ENCODE measurements at places on chromosomes 4 and X.

GRCh38 chrX:66232296-66232695 is 68.2 kb downstream of the HEPH start:
- no peak for DNase-seq

DNA sequence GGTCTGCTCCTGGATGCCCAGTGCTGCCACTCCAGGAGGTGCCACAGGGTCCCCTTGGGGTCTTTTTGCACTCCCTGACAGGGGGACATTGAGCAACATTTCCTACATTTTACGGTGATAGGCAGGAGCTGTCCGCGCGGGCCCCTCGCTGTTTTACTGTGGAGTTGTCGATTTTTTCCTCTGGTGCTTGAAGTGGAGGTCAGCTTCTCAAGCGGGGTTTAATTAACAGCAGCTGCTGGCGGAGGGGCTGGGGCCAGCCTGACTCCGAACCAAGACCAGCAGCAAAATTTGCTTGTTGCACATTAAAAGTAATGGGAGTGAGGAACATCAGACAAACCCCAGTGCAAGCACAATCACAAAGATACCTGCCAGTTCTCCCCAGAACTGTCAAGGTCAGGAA is 13.2 kb upstream of the SH3TC1 start:
- no peak for DNase-seq

GRCh38 chr4:52962721-52963120 is 100.6 kb downstream of the RASL11B start:
- no peak for DNase-seq

- DNase-seq = no peak
These were observed 28.6 kb upstream of the PDE5A start for GRCh38 chr4:119657111-119657611.

DNA sequence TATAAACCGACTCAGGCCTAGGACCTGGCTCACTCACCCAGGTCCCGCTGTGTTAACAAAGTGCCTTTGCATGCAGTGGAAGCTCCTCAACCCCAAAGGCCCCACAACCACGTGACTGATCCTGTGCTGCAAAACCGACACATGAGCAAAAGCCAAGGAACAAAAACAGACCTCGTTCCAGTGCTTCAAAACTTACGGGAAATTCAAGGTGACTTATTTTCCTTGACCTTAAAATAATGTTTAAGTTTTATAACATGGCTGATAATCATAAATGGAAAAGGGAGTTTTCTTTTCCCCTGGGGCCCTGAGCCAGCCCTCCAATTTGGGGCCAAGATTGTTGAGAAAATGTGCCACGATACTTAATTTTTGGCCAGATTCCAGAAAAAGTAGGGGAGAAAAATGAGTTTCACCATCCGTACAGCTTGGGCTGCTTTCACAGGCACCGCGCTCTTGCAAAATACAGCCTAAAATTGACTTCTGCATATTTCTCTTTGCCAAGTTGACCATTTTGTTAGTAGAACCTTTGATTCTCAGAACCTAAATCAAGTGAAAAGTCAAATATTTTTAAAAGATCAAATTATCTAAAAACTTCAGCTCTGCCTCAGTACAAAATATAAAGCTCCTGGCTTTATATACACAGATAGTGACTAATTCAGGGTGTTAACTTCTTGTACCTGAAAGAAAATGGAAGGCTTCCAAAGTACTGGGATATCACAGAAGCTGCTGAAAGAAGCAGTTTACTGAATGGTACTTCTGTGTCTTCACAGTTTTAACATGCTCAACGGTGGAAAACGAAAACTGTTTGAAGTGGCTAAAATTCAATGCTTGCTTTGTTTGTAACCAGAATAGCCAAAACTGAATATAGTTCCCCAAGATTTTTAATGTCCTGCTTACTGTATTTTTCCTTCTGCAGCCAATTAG is 93.8 kb downstream of the APBB2 start:
- DNase-seq = no peak

DNA sequence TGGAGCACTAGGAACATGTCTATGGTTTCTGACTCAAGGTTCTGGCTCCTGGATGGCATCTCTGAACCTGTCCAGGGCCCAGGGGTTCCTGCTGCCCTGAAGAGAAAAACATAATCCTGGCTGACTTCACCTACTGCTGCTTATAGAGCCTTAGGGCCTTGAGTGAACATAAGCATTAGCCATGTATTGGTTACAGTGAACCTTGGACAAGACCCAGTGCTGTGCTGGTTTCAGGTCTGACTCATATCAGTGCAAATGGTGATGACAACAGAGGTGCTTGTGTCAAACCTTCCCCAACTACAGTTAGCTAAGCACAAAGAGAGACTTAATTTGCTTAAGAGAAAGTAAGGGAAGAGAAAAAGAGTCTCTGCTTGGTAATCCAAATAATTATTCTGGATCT is 1047.2 kb downstream of the GLUD2 start:
- no peak for DNase-seq

DNA sequence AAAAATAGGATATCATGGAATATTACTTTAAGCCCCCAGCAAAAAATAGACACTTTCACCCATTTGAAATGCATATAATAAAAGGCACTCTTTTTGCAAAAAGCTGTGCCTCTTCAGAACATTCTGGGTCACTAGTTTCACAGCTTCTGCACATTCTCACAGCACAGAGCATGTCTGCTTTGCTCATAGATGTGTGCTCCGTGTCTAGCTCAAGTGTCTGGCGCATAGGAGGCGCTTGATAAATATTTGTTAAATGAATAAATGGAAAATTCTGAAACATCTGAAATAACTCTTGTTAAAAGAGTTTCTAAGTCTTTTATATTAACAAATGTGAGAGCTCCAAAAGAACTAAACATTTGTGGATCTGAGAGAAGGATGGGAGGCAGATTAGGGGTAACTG is 275.2 kb downstream of the PTTG2 start:
- DNase-seq = no peak

- DNase-seq = no peak
These were observed 449.2 kb downstream of the GRXCR1 start for GRCh38 chr4:43341741-43342140.

GRCh38 chr4:23135792-23136645 is 443.3 kb downstream of the GBA3 start:
- peak; percentile 38 for DNase-seq

DNA sequence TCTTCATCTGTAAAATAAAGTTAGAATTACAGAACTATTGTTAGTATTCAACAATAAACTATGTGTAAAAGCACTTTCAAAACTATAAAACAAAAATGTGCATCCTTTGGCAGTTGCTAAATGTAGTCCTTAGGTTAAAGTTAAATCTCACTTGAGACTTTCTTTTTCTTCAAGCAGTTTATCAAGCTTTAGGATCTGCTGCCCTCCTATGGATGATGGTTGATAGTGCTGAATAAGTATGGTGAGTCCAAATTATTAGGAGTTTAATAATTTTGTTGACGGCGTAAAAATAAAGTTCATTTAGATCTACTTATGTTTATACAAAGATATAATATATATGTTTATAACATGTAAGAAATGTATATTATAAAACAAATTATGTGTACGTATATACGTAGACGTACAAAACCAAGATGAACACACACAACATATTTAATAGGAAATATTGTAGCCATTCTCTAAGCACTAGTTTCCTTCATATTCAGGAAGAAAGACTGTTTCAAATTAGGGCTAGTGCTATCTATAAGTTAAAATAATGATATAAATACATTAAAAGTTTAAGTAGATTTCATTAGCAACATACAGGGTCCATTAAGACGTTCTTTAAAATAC is 22.3 kb downstream of the UGT2A2 start:
- peak; percentile 47 for DNase-seq

GRCh38 chrX:51144828-51145442 is 187.7 kb upstream of the NUDT10 start:
- peak; percentile 2 for DNase-seq

DNA sequence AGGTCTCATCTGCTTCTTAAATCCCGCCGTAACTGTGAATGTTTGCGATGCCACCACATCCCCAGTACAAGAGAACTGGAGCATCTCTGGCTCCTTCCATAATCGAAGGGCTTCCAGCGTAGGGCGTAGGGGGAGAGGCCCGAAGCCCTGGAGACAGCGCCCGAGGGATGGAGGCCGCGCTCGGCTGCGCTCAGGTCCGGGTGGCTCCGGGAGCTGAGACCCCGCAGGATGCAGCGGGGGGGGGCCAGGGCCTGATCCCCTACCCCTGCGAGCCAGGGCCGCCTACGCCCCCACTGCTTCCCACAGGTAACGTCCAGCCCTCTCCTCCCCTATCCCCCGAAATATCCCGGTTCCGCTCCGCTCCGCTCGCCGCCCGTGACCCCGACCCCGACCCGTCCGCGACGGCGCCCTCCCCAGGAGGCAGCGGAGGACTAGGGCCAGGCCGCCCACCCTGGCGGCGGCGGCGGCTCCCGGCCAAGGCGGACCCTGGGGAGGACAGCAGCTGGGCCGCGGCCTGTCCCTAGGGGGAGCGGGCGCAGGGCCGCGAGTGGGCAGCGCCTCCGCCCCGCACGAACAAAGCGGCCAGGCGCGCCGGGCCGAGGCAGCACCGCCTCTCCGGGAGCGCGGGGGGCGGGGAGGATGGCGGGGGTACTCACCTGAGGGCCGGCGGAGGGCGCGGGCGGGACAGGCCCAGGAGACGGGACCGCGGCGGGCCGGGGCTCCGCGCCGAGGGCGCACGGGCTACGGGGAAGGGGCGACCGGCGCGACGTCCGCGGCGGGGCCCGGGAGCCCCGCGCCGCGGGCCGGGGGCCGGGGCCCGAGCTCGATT is 723 bp downstream of the WDFY3 start:
- no peak for DNase-seq

- no peak for DNase-seq
These were observed 8.7 kb upstream of the ABLIM2 start for GRCh38 chr4:8167291-8167690.

GRCh38 chr4:122423246-122423645 is 33.3 kb downstream of the IL2 start:
- no peak for DNase-seq

DNA sequence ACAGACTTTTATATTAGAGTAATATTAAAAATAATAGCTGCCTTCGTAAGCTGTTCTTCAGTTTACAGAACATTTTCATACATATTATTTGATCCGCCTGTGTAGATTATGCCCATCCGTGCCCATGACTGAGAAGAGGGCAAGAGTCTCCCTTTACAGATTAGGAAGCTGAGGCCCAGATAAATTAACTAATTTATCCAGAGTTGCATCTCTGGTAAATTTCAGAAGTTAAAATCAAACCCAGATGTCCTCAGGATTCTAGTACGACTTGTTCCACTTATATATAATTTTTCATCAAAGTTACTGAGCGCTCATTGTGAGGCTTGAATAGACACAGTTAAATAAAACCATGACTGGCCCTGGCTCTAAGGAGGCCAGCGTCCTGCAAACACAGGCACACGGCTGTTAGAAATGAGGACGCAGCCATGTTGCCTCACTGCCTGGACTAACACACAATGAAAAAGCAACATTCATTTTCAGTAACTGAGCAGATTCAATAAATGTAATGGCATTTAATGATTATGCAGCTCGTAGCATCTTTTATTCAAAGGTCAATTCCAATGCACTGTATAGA is 148.0 kb downstream of the TENM3 start:
- no peak for DNase-seq

DNA sequence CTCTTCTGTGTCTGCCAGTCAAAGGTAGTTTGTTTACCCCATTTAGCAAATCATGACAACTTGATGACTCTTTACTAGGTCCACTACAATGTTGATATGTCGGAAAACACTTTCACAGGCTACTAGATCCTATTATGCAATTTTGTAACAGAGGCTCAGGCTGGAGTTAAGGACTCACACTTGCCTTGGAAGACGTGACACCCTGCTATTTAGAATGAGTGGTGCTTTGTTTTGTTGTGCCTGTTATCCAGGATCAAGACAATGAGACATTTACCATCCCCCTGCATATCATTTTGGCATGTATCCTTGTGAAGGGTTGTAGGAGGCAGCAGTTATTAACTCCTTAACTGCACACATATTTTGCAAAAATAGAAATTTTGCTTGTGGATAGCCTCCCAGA is 263.7 kb downstream of the IL1RAPL1 start:
- no peak for DNase-seq

DNA sequence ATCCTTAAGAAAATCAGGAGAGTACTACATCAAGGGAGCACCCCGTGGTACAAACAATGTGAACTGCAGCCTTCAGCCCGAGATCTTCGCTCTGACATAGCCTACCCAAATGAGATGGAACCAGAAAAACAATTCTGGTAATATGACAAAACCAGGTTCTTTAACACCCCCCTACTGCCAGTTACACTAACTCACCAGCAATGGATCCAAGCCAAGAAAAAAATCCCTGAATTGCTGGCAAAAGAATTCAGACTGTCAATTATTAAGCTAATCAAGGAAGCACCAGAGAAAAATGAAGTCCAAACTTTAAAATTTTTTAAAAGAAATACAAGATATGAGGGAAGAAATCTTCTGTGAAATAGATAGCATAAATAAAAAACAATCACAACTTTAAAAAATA is 101.7 kb upstream of the KLF8 start:
- DNase-seq = peak; percentile 52

DNA sequence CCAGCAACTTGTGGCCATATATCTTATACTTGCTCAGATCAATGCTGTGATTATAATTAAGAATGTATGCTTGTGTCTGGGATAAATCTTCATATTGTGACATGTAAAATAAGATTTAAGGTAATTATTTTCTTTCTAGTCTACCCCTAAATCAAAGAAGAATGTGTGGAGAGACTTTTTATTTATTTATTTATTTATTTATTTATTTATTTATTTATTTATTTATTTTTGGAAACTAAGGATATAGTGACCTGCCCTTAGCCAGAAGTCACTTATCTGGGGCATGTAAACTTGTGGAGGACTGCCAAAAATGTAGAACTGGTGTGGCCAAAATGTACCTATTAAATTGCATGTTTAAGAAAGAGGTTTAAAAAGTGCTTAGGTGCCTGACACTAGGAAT is 144.3 kb downstream of the BEND2 start:
- no peak for DNase-seq

DNA sequence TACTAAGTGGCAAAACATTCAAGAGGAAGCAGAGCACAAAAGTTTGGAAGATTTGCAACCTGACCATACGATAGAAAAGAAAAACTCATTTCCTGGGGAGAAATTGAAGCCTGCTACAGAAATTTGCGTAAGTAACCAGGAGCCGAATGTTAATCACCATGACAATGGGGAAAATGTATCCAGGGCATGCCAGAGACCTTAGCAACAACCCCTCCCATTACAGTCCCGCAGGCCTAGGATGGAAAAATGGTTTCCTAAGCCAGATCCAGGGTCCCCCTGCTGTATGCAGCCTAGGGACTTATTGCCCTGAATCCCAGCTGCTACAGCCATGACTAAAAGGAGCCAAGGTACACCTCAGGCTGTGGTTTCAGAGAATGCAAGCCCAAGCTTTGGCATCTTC is 472.2 kb upstream of the KLHL4 start:
- DNase-seq = no peak

DNA sequence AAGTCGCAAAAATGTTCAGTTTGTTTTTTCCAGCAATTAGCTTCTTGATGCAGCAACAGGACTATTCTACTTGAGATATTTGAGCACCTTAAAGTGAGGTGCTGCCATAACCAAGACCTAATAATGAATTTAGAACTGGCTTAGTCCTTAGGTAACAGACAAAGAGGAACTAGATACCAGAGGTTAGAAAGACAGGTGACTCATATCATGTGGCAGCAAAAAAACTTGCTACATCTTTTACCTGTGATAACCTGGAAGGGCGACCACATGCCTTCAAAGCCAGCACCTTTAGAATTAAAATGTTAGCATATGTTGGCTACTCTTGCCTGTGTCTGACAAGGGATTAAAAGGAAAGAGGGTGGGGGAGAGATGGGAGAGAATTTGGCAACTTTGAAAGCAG is 90.4 kb downstream of the ARHGAP6 start:
- no peak for DNase-seq

- no peak for DNase-seq
These were observed 148.7 kb downstream of the TSPAN5 start for GRCh38 chr4:98509721-98510120.

GRCh38 chrX:71378732-71379131 is 12.6 kb downstream of the TAF1 start:
- no peak for DNase-seq

Measured in kidney glomerular epithelial cell (primary cell).